ENCODE measurements at places on chromosomes 1 and 21.

GRCh38 chr1:1347663-1348419 is 1.4 kb downstream of the DVL1 start:
- DNase-seq, result no peak

DNA sequence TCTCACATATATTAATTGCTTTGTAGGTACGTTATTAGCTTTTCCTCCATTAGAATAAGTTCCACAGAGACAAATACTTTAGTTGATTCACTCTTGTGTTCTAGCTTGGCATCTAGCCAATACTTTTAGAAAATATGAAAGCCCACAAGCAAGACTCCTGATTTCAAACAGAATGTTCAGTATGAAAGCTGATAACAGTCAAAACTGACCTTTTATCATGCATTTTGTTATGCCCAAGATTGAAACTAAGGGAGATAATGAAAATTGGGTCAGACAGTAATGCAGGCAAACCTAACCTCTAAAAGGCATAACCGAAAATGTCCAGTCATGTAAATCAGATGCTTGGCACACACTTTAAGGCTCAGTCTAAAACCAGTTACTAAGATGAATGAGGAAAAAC is 61.7 kb downstream of the ERICH3 start:
- DNase-seq, result no peak

- DNase-seq, result no peak
Measured at GRCh38 chr1:115164484-115164883, 75.2 kb upstream of the TSPAN2 start.

- DNase-seq, result no peak
Measured at GRCh38 chr1:68206848-68207689, 25.3 kb downstream of the WLS start.

DNA sequence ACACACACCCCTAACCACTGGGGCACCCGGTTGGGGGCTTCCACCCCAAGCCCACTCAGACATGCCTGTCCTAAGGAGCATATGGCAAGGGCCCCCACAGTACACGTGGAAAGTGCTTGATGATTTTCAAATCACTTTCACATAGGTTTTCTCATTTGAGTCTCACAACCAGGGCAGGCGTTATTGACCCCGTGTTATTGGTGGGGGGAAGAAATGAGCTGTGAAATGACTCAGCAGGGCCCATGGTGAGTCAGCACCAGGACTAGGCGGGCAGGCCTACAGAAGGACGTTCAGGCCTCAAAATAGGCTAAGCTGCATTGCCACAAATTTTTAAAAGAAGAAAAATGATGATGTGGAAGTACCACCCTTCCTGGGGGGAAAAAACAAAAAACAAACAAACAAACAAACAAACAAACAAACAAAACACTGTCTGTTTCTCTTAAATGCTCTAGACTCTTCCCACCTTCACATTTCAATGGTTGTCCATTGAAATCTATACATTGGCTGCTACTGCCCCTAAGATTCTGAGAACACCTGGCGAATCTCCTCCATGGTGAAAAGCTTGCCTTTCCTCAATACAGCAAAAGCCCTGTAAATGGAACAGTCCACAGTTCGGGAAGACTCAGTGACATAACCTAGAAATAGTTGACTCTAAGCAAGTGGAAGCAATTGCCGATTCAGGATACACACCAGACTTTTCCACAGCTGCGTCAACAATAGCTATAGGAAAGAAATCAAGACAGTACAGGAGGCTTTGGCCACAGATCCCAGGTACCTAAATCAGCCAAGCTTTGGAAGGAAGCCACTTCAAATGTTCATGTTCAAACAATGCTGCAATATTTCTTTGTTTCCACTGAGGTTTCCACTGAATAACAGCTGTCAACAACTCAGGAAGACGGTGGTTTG is 234.7 kb downstream of the TOMM20 start:
- peak; percentile 29 for DNase-seq

DNA sequence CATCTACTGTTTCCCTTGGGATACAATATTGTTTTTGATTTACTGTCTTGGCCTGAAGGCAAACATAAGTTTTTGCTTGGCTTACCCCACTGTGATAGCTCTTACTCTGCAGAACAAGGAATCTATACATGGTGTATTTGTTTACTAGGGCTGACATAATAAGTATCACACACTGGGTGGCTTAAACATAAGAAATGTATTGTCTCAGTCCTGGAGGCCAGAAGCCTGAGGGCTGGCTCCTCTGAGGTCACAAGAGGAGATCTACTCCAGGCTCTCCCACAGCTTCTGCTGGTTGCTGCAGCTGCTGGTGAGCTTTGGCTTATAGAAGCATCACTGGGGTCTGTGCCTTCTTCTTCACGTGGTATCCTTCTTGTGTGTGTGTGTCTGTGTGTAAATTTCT is 30.7 kb upstream of the IGSF5 start:
- DNase-seq, result no peak

DNA sequence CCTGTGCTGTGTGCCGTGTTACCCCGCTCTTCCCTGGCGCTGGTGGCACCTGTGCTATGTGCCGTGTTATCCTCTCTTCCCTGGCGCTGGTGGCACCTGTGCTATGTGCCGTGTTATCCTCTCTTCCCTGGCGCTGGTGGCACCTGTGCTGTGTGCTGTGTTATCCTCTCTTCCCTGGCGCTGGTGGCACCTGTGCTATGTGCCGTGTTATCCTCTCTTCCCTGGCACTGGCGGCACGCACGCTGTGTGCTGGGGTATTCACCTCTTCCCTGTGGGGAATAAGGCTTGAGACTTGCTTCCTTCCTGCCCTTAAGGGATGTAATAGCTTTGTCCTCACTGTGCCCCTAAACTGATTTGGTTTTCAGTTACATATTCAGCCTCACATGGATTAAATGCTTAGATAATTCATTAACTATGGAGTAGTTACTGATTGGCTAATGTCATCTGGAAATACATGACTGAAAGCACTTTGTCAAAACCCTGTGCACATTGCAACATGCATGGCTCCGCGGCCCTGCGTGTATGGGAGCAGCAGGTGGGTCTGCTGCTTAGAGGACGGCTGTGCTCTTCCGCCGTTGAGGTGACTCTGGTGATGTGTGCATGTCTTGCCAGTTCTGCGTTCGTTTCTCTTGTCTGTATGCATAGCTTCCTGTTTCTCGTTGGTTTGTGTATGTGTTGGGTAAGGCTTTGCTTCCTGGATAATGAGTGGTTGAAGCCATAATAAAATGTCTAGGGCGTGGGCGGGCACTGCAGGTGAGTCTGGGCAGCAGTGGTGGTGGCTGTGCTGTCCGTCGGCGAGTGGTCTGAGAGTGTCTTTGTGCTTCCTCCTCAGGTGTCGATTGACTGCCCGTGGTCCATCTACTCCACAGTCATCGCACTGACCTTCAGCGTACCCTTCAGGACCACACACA is 17.9 kb upstream of the PWP2 start:
- DNase-seq, result no peak

DNA sequence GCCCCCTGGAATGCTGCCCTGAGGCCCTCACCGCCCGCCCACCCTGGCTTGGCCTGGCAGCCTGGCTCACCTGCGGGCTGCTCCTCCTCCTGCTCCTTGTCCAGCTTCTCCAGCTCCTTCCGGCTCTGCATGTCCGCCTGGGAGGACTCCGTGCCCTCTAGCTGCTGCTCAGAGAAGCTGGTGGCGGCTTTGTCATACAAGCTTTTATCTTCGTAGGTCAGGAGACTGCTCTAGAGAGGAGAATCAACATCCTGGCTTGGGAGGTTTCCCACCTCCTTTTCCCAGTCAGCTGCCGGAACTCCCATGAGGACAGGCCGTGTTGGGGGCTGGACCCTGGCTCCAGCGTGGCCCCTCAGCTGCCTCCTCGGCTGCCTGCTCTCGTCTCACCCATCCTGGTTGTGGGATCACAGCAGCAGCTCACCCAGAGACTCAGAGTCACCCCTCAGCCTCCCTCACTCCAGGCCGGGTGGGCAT is 36.6 kb upstream of the TMEM52 start:
- no peak for DNase-seq
